Bronchial epithelial cell (primary cell): ENCODE measurements at places on chromosomes 6 and 20. TPM values are rescaled to one million over a fixed set of nuclear protein-coding genes. Genes with fewer than 3 reads are reported as not detected.

GRCh38 chr6:31498748-31499147 is 803 bp downstream of the MICB start:
- DNase-seq, result no peak

DNA sequence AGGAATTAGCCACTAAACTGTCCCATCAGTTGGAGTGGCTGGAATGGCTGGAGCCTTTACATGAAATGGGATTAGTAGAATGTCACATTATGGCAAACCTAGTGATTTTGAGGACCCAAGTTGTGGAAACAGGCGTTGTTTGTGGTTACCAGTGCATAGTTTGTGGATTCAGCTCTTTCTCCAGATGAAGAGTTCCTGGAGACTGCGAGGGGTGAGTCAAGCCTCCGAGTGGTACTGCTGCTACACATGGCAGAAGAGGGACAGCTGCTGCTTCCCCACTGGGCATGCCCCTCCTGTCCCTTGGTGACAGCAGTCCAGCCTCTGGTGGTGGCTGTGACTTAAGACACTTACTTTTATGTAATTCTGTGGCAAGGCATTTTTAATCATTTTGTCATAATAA is 94.2 kb upstream of the SCP2D1 start:
- DNase-seq, result no peak

DNA sequence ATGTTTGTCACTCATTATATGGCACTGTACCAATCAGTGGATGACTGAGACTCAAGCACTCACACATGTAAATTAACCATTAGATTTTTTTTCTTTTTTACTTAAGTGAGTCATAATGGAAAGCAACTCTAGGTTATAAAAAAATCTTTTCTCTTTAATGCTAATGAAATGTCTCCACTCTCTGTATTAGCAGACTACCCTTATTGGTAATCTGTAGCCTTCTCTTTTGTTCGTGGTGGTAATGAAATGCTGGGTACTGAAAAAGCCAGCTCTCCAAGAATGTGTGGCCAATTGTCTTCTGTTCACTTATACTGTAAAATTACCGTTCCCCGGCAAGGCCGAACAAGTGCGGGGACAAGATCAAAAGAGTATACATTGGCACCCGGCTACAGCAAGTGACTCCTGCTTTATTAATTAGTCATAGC is 69.0 kb downstream of the AFG1L start:
- DNase-seq, result peak; percentile 67

DNA sequence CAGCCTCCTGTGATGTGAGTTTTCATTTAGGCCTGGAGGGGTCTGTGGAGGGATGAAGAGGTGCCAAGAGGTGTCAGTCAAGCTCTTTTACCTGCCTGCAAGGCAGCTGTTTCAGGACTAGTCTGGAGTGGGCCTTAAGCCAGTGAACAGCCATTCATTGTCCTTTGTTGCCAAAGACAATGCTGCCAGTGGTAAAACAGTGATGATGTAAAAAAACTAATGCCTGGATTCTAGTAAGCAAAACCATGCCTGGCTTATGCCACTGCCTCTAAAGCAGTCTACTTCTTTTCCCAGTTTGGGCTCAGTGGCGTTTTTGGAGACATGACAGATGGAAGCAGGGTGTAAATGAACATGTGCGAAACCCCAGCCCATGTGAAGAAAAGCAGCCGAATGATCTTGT is 93.5 kb upstream of the KCNK16 start:
- no peak for DNase-seq

- DNase-seq, result peak; percentile 58
Observed at GRCh38 chr6:40956936-40957335, 82.1 kb downstream of the UNC5CL start.

GRCh38 chr6:133889557-133890403 is 867 bp downstream of the TCF21 start:
- no peak for DNase-seq

- DNase-seq, result no peak
Observed at GRCh38 chr6:125831659-125832058, 40.9 kb downstream of the NCOA7 start.

GRCh38 chr6:131321589-131321988 is 186.3 kb downstream of the AKAP7 start:
- no peak for DNase-seq

GRCh38 chr6:159616456-159616855 is 76.6 kb downstream of the SOD2 start:
- DNase-seq, result no peak

GRCh38 chr6:109693111-109693510 is 2.0 kb downstream of the FIG4 start:
- no peak for DNase-seq

DNA sequence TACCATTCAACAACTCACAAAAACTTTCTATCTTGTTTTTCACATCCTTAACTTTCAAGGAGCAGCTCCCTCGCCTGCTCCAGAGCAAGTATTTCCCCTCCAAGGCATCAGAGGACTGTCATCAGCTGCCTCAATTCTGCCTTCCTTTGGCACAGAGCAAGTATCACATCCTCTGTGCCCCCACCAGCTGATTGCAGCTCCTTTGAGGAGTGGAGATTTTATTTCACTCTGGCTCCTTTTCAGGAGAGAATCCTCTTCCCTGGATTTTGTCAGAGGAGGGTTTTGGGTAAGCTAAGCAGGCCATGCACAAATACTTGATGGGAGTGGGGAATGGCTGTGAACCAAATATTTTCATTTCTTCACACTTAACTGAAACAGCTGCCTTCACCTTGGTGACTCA is 610.5 kb upstream of the FLRT3 start:
- DNase-seq, result no peak

DNA sequence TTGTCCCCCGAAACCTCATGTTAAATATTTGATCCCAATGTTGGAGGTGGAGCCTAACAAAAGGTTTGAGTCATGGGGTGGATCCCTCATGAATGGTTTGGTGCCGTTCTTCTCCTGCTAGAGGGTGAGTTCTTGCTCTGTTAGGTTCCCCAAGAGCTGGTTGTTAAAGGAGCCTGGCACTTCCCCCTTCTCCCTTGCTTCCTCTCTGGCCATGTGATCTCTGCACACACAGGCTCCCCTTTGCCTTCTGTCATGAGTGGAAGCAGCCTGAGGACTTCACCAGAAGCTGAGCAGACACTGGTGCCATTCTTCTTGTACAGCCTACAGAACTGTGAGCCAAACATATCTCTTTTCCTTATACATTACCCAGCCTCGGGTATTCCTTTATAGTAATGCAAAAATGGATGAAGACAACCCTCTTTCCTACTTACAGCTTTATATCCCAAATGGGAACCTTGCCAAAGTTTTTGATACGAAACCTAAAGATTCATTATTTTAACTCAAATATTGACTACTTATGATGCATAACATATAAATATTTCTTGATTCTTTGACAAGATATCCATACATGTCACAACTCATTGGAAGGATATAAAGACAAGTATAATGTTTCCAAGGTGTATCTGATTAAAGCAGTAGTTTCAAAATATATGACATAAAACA is 61.0 kb downstream of the RNF182 start:
- no peak for DNase-seq

GRCh38 chr20:942611-943010 is 26.5 kb upstream of the ANGPT4 start:
- no peak for DNase-seq

DNA sequence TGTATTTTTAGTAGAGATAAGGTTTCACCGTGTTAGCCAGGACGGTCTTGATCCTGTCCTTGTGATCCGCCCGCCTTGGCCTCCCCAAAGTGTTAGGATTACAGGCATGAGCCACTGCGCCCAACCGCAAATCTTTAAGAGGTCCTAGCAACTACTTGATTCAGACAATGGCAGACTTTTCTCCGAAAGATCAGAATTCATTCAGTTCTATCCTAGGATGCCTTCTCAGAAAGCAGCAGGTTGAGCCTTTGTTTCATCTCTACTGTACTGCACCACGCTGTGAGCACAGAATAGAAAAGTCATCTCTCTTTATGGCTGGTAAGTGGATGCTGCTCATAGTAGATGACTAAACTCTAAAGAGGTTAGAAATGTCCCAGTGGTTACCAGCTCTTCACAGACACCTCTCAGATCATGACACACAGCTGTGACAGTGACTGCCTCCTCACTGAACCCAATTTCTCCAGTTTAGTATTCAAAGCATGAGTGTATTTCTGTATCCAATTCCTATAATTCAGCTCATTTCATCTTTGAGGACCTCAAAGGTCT is 6.0 kb upstream of the HSF2 start:
- DNase-seq, result no peak

- no peak for DNase-seq
Observed at GRCh38 chr6:6920114-6920986, 187.4 kb upstream of the RREB1 start.

DNA sequence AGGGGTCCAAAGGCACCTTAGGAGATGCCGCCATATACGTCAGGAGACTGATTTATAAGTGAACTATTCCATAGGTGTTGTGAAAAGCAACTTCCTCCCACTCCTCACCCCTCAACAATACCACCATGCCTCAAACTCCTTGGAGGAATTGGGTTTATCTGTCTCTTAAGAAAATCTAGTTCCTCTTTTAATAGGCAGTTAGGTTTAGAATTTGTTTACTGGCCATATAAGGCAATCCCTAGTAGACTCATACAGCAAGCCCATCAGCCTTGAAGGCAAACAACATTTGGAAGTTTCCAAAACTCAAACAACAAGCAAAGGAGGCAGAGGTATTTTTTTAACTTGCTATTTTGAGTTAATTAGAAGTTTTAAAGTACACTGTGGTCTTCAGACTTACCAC is 66.1 kb downstream of the PRND start:
- no peak for DNase-seq

DNA sequence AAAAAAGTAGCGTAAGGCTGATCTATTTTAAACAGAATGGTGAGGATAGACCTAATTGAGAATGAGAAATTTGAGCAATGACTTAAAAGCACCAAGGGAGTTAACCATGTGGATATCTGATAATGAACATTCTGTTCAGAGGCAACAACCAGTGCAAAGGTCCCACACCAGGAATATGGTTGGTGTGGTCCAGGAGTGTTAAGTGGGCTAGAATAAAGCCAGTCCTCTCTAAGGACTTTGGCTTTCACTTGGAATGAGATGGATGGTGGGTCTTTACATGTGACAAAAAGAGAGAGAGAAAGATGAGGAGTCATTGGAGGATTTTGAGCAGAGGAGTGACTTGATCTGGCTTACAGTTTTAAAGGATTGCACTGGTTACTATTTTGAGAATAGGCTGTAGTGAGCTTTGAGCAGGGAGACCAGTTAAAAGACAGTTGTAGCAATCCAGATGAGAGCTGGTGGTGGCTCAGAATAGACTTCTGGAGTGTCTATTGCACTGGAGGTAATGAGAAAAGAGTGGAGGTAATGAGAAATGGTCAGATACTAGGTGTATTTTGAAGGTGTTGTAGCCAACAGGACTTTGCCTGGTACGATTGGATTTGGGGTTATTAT is 89.8 kb downstream of the SCAF8 start:
- no peak for DNase-seq

DNA sequence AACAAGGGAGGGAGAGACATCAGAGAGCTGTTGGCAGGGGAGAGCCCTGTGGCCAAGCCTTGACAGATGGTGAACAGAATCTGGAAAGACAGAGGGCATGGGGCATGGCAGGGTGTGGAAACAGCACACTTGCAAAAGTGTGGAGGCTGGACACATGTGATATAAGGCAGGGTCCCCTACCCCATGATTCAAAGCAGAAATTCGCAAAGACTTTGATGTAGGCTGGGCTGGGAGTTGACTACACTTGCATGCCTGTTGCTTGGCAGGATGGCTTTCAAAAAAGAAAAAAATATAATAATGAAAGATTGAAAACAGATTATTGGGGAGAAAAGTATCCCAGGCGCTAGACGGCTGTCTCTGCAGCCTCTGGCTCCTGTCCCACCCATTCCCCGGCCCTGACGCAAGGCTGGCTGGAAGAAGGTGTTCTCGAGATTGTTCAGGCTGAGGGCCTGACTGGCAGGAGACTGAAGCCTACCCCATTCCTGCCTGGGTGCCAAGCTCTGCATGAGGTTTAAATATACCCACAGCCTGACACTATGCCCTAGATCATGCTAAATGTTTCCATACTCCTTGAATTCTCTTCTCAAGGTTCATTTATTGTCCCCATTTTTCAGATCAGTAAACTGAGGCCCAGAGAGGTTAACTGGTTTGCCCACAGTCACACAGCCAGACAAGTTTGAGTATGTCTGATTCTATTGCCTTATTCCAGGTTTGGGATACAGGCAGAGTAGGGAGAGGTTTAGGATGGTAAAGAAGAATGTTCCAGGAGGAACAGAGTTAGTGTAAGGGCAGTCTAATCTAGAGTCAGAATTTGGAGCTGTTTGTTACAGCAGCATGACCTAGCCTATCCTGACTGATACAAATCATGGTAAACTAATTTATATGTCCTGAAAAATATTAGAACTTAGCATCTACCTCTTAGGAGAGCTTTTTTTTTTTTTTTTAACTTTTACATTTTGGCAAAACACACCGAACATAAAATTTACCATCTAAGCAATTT is 23.4 kb upstream of the CCN5 start:
- DNase-seq, result no peak

GRCh38 chr6:1136827-1137226 is 175.1 kb upstream of the FOXQ1 start:
- DNase-seq, result no peak

GRCh38 chr6:121434037-121434770 is 1.2 kb upstream of the GJA1 start:
- no peak for DNase-seq

GRCh38 chr6:54040545-54040944 is 70.7 kb upstream of the MLIP start:
- no peak for DNase-seq

GRCh38 chr20:20772497-20773085 is 60.1 kb upstream of the RALGAPA2 start:
- peak; percentile 8 for DNase-seq

GRCh38 chr6:170167657-170168159 is 123.2 kb downstream of the DLL1 start:
- DNase-seq, result no peak

DNA sequence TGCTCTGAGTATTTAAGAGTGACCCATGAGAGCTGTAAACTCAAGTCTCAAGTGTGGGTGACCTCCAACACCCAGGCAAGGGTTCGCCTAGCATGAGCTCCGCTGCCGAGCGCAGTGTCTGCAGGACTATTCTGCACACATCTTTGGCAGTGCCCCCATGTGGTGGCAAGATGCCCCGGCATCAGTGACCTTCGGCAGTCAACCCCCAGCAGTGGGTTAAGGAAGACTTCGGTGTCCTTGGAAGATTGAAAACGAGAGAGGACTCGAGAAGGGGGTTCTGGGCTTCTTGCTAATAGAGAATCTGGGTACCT is 43.1 kb downstream of the RBM38 start:
- DNase-seq, result no peak

- DNase-seq, result no peak
Observed at GRCh38 chr6:150308812-150309645, 59.8 kb upstream of the IYD start.

GRCh38 chr6:44305200-44305725 is 7.9 kb downstream of the AARS2 start:
- DNase-seq, result no peak

- no peak for DNase-seq
Observed at GRCh38 chr6:165249808-165250207, 59.6 kb downstream of the C6orf118 start.

- DNase-seq, result peak; percentile 88
Observed at GRCh38 chr6:113560908-113561307, 296.2 kb upstream of the MARCKS start.

MATN4 gene
- total RNA-seq, result 0.13 and 0.26 TPM in 2 replicates

DXO gene
- total RNA-seq, result 8.4 and 12.2 TPM in 2 replicates

ILRUN gene
- 62.1 and 64.9 TPM in 2 replicates for total RNA-seq

HCRTR2 gene
- not detected in 2 replicates for total RNA-seq

ATAT1 gene
- total RNA-seq, result 1.8 and 2.9 TPM in 2 replicates

ENPP5 gene
- total RNA-seq, result 0.26 and 0.64 TPM in 2 replicates

OR2H2 gene
- not detected in 2 replicates for total RNA-seq

MROH8 gene
- total RNA-seq, result under 0.01 and 0.13 TPM in 2 replicates

DDX27 gene
- total RNA-seq, result 49.8 and 66.6 TPM in 2 replicates

MTRF1L gene
- 9.7 and 11.3 TPM in 2 replicates for total RNA-seq

TBC1D7 gene
- total RNA-seq, result 34.4 and 44.5 TPM in 2 replicates

DACT2 gene
- 0.26 and 1.3 TPM in 2 replicates for total RNA-seq

SMLR1 gene
- total RNA-seq, result not detected in 2 replicates

PLTP gene
- 26.9 and 37.4 TPM in 2 replicates for total RNA-seq

ERMARD gene
- total RNA-seq, result 25.1 and 25.8 TPM in 2 replicates
